Activated T-cell treated with anti-CD3 and anti-CD28 coated beads, Interleukin-2, amount 50 U/mL, for 48 hours (primary cell): ENCODE measurements at places on chromosomes 1 and 21.

DNA sequence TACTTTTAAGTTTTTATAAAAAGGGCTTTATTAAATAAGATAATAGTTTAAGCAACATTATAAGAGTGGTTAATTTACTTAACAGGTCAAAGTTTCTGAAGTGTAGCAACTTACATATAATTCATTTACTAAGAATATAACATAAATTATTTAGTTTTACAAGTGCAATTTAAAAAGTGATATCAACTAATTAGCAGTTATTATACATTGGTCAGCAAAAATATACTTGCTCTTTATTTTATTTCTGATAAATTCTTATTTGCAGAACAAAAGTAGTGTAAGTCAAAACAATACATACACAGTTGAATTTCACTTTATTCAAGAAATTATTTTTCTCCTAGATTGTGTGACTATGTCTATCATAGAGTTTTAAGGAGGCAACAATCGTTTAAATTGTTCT is 215.6 kb downstream of the SPATA17 start:
- no peak for DNase-seq

DNA sequence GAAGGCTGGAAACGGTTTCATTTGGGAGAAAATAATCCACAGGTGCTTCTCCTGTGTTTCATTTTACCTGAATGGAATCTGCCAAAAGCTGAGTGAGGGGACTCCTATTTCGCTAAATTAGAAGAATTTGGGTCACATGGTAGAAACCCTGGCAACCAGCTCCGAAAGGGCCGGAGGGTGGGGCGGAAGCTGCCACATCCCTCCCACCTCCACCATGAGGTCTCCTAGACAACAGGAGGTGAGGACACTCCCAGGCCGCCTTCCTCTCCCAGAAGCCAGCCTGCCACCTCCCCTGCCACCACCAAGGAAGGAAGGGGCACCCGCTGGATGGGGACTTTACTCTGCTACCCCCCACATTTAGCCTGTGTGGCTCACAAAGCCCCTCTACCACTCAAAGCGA is 199.9 kb upstream of the ZC3H12A start:
- DNase-seq: no peak

DNA sequence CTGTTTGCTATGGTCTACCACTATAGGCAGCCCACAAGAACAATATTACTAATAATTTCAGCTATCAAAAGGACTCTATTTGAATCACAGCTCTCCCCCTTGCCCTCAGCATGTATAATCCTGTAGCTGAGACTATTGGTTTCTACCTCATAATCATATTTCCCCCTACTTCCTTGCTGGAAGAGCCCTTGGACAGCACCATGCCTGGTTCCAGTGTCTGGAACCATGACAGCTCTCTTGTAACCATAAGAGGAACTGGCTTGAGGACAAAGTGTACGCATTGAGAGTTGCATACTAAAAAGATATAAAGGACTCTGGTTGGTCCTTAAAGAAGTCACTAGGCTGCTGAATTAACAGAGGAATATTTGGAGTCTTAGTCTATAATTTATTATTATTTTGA is 110.7 kb upstream of the ZRANB2 start:
- DNase-seq: no peak

DNA sequence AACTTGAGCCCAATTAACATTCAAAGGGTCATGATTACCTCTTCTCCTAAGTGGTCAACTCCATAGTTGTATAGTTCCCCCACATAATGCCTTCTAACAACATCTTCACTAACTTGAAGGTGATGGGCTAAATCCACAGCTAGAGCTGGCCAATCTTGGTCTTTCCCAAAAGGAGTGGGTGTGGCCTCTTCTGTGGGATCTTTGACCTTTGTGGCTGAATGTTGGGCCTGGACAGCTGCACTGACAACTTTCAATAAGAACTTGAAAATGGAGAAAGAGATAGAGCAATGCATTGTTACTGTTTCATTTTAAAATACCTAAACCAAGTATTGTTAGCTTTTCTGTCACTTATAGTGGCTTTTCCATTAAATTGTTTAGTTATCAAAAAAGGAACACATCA is 59.2 kb downstream of the IARS2 start:
- DNase-seq: no peak

GRCh38 chr1:152050886-152051675 is 14.3 kb upstream of the S100A11 start:
- DNase-seq: no peak

GRCh38 chr1:63921359-63921758 is 147.5 kb downstream of the ROR1 start:
- no peak for DNase-seq

GRCh38 chr1:4978660-4979390 is 324.4 kb downstream of the AJAP1 start:
- DNase-seq: no peak

- DNase-seq: no peak
Observed at GRCh38 chr1:163055531-163055930, 13.6 kb upstream of the RGS4 start.

DNA sequence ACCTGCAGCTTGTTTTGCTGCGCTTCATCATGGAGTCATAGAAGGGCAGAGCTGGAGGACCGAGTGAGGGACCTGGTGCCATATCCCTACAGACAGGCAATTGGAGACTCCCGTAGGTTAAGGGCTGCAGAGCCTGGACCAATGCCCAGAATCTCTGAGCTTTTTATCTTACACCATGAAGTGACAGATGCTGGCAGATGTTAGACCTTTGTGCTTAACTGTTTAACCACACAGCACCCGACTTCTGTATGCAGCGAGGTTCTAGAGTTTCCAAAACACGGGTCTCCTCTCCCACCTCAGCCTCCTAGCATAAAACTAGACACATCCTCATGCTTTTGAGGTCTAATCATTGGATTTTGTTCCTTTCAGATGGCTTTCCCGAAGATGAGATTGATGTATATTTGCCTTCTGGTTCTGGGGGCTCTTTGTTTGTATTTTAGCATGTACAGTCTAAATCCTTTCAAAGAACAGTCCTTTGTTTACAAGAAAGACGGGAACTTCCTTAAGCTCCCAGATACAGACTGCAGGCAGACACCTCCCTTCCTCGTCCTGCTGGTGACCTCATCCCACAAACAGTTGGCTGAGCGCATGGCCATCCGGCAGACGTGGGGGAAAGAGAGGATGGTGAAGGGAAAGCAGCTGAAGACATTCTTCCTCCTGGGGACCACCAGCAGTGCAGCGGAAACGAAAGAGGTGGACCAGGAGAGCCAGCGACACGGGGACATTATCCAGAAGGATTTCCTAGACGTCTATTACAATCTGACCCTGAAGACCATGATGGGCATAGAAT is 47.6 kb downstream of the B3GALT5 start:
- DNase-seq: no peak

GRCh38 chr1:19079541-19080472 is 123.3 kb upstream of the IFFO2 start:
- no peak for DNase-seq

DNA sequence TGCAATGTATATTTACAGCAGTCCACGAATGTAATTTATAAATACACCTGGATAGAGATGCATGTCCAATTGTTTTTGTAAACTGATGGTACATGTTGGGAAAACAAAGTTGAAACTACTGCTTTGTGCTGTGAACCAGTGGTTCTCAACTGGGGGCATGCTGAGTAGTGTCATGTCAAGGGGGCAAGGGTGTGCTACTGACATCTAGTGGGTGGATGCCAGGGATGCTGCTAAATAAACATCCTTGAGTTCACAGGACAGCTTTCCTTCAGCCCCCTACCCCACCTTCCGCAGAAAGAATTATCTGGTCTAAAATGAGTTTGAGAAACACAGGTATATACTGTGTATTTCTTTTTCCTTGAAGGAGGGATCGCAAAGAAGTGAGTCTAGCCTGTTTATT is 95.9 kb downstream of the RASAL2 start:
- DNase-seq: no peak
